ENCODE measurements at places on chromosomes 12 and 14.

GRCh38 chr12:2250797-2251196 is 198.0 kb downstream of the CACNA1C start:
- no peak for DNase-seq

DNA sequence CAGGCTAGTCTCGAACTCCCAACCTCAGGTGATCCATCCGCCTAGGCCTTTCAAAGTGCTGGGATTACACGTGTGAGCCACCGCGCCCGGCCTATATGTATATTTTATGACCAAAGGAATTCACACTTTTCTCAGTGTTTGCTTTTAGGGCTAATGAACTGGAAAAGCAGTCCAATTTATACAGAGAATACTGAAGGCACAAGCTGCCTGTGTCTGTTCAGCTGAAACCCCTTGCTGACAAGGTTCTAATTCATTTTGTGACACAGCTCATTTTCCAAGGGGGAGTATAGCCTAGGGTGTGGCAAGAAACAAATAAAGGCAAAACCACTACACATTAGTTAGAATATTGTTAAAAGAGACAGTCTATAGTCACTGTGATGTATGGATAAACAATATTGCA is 18.3 kb upstream of the NEMF start:
- DNase-seq: no peak

GRCh38 chr14:103973354-103973753 is 31.0 kb upstream of the RD3L start:
- DNase-seq: no peak

DNA sequence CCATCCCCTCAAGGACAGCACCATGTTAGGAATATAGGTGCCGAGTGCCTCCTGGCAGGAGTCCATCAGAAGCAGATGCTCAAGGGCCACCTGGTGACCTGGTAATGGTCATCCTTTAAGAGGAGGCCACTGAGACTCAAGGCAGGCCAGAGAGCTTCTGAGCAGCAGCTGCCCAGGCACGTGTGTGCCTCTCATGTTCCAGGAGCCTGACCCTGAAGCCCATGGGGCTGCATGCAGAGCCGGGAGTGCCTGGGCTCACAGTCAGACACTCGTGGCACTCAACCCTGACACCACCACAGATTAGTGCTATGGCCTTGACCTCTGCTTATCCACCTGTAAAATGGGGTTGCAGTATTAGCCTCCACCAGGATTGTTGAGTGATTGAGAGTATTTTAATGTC is 45.6 kb downstream of the C14orf132 start:
- no peak for DNase-seq

GRCh38 chr12:70826156-70826555 is 94.4 kb downstream of the PTPRR start:
- no peak for DNase-seq

GRCh38 chr12:100572184-100572583 is 1.3 kb upstream of the GAS2L3 start:
- no peak for DNase-seq

DNA sequence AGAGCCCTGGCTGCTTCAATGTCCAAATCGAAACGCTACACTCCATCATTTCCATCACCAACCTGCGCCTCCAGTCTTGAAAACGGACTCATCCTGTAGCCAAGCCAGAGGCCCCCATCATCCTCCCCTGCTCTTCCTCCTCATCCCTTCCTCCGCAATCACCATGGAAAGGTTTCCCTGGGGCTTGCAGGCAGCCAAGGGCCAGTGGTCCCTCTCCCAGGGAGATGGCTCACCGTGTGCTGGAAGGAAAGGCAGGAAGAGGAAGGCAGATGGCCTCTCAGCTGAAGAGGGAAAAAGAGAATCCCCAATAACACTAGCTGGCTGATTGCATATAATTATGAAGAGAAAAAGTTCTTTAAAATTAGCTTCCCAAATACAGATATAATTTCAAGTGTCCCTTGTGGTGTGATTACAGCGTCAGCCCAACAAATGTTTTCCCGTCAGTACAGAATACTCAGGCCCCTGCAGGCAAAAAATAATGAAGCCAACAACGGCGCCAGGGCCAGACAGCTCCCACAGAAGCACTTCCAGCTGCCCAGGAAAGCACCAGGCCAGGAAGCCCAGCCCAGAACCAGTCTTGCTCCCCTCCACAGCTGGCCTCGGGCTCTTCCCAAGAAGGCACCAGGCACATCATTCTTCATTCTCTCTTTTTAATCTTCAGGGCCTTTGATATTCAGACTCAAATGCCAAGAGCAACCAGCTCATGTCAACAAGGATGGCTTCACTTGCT is 24.7 kb downstream of the ITPK1 start:
- no peak for DNase-seq

- no peak for DNase-seq
Observed at GRCh38 chr14:22112004-22112403, 438.4 kb upstream of the OR4E1 start.

GRCh38 chr12:3531496-3531895 is 40.5 kb downstream of the PRMT8 start:
- no peak for DNase-seq

DNA sequence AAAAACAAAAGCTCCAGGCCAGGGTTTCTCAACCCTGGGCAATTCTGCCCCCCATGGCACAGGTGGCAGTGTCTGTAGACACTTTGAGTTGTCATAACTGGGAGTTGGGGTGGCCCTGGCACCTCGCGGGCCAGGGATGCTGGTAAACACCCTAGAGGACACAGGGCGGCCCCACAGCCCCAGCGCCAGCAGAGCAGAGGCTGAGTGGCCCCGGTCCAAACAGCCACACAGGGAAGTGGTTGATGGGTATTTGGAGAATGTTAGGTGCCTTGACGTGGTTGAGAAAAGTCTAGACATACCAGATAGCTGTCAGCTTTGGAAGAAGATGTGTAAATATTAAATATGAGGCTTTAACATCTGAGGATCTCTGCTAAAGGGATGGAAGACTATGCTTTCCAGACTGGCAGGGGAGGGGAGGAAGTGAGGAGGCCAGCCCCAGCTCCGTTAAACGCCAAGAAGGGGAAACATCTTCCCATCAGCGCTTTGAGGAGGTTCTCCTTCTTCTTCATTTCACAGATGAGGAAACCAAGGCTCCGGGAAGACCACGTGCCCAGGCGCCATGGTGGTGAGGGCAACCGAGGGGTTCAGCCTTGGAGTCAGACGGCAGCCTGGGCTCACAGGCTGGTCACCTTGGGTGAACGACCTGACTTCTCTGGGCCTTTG is 103.7 kb downstream of the SCARB1 start:
- DNase-seq: no peak

- no peak for DNase-seq
Observed at GRCh38 chr12:3632754-3633153, 120.2 kb downstream of the CRACR2A start.

- no peak for DNase-seq
Observed at GRCh38 chr14:68486033-68486732, 306.7 kb downstream of the ZFP36L1 start.

DNA sequence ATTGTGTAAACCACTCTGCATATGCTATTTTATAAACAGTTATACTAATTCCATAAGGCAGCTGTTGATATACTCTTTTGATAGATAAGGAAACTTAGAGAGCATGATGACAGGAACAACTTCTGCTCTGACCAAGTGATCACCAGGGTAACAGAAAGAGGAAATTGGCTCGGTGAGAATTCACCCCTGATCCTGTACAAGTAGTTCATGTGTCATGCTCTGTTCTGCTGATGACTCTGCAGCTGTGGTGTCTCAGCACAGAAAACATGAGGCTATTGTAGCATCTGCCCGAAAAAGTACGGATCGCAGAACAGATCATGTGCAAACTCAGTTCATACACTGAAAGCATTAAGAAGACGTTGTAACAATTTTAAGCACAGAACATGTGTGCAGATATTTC is 345.0 kb downstream of the LRIG3 start:
- no peak for DNase-seq

GRCh38 chr12:28369483-28369882 is 179.2 kb downstream of the CCDC91 start:
- DNase-seq: no peak

DNA sequence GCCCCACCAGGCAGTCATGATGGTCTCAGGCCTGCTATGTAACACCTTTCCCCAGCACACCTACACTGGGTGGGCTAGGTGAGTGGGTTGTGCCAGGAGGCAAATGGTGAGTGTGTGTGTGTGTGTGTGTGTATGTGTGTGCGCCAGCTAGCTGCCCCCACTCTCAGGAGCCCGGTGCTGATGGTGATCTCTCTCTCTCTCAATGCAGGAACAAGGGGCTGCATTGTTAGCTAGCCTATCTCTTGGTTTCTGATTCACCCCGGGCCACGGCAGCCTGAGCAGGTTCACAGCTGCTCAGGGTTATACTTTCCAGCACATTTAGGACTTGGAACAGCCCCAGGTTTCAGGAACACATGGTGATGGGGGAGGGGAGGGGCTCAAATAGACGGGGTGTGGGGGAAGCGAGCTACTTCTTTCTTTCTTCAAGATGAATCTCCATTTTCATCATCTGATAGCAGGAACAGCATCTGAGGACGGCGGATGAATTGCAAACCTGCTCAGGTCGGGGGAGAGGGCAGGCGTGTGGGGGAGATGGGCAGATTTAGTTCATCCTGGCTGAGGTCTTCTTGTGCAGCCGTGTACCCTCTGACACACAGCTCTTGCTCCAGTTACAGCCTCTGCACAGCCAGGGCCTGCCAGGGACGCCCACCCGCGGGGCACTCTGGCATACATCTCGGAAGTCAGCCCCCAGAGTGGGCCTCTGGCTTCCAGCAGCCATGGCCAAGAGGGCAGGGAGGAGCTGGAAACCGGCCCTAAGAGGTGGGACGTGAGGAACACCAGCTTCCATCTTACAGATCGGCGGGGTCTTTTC is 137.6 kb downstream of the ZFP36L1 start:
- DNase-seq: no peak

DNA sequence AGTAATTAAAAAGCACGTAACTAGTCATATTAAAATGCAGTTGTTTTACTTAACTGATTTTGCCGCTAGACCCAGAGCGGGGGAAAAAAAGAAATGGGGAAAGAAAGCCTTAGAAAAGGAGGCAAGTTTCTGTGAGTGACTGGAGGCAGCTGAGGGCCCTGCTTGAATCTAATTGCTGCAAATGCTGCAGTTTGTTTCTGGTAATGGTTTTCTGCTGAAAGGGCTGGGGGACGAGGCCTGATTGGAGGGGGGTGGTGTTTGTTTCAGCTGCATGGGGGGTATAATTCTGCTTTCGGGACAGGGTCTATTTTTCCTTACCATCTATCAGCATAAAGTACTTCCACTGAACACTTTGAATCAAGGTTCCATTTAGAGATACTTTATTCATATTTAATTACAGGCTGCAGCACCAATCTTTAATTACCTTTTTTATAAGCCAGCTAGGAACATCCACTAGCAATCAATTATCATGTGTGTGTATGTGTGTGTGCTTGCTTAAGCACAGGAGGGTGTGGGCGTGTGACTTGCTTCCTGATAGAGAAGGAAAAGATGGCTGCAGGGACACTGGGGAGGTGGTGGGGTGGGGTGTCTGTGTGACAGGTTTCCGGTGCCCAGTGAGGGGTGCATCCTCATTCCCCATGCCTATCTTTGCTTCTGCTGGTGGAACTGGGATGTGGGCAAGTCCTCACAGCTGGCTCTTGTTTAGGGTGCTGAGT is 83.4 kb downstream of the ADCK1 start:
- DNase-seq: no peak

GRCh38 chr12:78651755-78652154 is 212.8 kb upstream of the SYT1 start:
- no peak for DNase-seq
